Activated CD4-positive, alpha-beta T cell treated with anti-CD3 and anti-CD28 coated beads, Interleukin-2, amount 10 ng/mL, durations not matched to agents 24 days and 14 days (primary cell): ENCODE measurements at places on chromosomes 1 and 21.
A peak's percentile ranks its signal among the peaks of the same experiment; 100 is the strongest.

DNA sequence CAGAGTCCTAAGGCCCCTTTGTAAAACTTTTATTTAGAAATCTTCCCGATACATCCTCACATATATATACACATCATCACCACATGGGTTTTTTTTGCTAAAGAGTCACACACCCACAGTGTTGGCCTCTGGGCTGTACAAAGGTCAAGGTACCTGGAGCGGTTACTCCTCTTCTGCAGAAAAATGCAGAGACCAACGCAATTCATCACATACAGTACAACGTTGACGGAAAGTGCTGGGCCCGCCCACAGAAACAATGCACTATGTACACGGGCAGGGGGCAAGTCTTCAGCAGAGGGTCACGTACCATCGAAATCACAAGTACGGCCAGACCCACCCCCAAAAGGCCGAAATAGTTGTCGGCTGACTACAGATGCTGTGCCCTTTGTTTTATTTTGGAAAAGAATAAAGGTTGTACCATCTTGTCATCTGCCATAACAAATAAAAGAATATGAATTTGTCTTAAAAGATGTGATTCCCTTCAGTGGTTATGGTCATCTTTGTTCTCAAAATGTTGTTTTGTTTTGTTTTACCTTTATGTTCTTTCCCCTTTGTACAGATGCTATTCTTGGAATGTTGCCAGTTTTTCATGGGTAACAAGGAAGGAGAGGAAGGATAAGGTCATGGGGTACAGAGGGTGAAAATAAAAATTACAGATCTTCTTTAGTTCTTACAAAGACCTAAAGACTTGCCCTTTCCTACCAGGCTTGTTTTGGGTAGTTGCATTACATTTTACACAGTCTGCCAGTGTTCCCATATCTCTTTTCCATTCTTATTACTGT lies 15.6 kb downstream of the TAL1 start:
- peaks cover 2% of the 10 kb centered on the region for H3K4me1 ChIP-seq
- H3K36me3 ChIP-seq = no peaks in the 10 kb centered on the region
- no peak for DNase-seq
- no peak overlapping the region for H3K4me3 ChIP-seq

DNA sequence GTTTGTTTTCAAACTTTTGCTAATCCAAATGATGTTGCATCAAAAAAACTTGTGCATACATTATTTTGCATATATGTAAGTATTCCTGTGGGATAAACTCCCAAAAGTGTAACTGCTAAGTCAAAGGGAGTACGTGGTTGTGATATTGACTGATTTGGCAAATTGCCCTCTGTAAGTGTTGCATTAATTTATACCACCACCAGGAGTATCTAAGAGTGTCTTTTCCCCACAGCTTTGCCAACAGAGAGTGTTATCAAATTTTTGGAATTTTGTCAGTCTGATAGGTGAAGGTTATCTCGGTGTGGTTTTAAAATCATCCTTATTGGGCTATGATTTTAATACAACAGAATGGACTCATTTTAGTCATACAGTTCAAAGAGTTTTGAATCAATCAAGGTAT lies 30.1 kb upstream of the PARP1 start:
- DNase-seq = no peak
- H3K4me3 ChIP-seq = no peak overlapping the region
- H3K36me3 ChIP-seq = peaks cover 2% of the 10 kb centered on the region
- no peak overlapping the region for H3K27ac ChIP-seq
- peaks cover 36% of the 10 kb centered on the region for H3K27me3 ChIP-seq

- H3K27ac ChIP-seq = no peak overlapping the region
- H3K27me3 ChIP-seq = no peaks in the 10 kb centered on the region
- no peak overlapping the region for H3K4me3 ChIP-seq
- no peak for DNase-seq
- no peaks in the 10 kb centered on the region for H3K4me1 ChIP-seq
Observed at GRCh38 chr1:78274814-78275213, 216.0 kb upstream of the PTGFR start.

DNA sequence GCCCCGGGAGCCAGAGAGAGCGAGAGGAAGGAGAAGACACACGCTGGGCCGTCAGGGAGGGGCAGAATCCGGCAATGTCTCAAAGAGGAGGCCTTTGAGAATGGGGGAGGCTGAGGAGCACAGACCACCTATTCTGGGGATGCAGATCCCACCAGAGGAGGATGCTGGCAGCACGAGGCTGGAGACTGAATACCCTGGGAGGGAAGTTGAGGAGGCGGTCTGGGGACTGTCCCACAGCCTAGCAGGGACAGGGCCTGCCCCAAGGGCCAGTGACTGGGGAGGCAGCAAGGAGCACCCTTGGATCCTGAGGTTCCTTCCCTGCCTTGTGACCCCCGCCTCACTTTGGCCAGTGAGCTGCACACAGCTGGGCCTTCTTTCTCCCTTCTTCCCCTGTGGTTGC lies 49.2 kb downstream of the SLC37A1 start:
- H3K4me3 ChIP-seq = no peak overlapping the region
- H3K27me3 ChIP-seq = no peaks in the 10 kb centered on the region
- peaks cover 2% of the 10 kb centered on the region for H3K4me1 ChIP-seq
- peaks cover 7% of the 10 kb centered on the region for H3K36me3 ChIP-seq
- H3K27ac ChIP-seq = no peak overlapping the region

- peaks cover 4% of the 10 kb centered on the region for H3K4me1 ChIP-seq
- H3K36me3 ChIP-seq = peaks cover 36% of the 10 kb centered on the region
- no peaks in the 10 kb centered on the region for H3K27me3 ChIP-seq
- H3K27ac ChIP-seq = no peak overlapping the region
- DNase-seq = no peak
- H3K4me3 ChIP-seq = no peak overlapping the region
Observed at GRCh38 chr21:42839271-42840231, 39.8 kb downstream of the WDR4 start.

- H3K27me3 ChIP-seq = peaks cover 43% of the 10 kb centered on the region
- no peak for DNase-seq
- peaks cover 3% of the 10 kb centered on the region for H3K4me1 ChIP-seq
- no peak overlapping the region for H3K4me3 ChIP-seq
Observed at GRCh38 chr1:26058052-26058595, 9.3 kb downstream of the TRIM63 start.

GRCh38 chr1:38598118-38598517 lies 261.5 kb downstream of the RRAGC start:
- no peak overlapping the region for H3K27ac ChIP-seq
- no peak overlapping the region for H3K4me3 ChIP-seq
- H3K4me1 ChIP-seq = no peaks in the 10 kb centered on the region

DNA sequence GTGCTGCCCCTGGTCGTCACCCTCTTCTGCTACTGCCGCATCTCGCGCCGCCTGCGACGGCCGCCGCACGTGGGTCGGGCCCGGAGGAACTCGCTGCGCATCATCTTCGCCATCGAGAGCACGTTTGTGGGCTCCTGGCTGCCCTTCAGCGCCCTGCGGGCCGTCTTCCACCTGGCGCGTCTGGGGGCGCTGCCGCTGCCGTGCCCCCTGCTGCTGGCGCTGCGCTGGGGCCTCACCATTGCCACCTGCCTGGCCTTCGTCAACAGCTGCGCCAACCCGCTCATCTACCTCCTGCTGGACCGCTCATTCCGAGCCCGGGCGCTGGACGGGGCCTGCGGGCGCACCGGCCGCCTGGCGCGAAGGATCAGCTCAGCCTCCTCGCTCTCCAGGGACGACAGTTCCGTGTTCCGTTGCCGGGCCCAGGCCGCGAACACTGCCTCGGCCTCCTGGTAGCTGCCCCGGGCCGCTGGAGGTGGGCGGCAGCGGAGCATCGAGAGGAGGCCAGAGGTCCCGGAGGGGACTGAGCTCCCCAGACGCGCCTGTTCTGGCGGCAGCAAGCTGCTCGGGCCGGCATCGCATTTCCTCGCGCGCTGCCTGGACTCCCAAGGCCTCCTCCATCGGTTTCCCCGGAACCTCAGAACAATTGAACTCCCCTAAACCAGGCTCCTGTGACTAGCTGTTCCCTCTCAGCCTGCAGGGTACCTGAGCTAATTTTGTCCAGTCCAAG lies 1.1 kb downstream of the GPR25 start:
- no peak overlapping the region for H3K4me3 ChIP-seq
- peaks cover 10% of the 10 kb centered on the region for H3K4me1 ChIP-seq
- no peak overlapping the region for H3K27ac ChIP-seq
- peak; percentile 52 for DNase-seq

DNA sequence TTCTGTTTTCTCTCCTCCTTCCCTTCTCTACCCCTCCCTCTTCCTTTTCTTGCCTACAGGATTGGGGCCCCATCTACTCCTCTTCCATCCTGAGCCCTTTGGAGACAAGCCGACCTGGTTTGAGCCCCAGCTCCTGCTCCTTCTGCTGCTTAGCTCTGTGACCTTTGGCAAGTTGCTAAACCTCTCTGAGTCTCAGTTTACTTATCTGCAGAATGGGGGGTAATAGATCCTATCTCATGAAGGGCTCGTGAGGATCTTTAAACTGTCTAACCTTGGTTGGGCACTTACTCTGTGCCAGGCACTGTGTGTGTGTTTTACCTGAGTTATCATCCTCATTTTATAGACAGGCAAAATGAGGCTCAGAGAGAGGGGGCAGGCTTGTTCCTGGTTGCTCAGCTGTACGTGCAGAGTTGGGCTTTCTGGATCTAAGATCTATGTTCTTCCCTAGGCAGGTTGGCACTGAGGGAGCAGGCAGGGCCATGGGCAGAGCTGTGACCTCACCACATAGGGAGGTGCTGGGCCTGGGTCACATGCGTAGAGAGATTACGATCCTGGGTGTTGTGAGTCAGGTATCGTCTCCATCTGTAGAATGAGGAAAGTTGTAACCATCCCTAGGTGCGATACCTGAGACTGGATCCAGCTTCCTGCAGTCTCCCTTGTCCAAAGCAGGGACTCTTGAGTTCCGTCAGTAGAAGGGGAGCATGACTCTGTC lies 58.5 kb downstream of the FOXO6 start:
- no peaks in the 10 kb centered on the region for H3K36me3 ChIP-seq
- H3K27ac ChIP-seq = no peak overlapping the region
- DNase-seq = no peak
- peaks cover 2% of the 10 kb centered on the region for H3K4me1 ChIP-seq
- no peak overlapping the region for H3K4me3 ChIP-seq

DNA sequence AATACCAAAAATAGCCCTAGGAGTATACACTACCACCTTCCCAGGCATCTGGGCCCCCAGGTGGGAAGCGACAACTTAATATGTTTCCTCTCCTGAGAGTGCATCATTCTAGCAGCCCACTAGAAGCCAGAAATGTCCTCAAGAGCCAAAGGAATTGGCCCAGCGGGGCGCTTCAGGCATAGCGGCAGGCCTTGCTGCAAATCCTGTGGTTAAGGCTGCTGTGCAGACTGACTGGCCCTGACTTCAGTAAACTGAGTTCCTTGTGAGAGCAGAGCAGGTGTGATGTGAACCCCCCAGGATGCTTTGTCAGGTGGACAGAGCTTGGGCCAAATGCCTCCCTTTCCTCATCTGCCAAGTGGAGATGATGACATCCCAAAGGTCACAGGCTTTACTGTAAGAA lies 29.7 kb upstream of the LDLRAP1 start:
- H3K4me3 ChIP-seq = no peak overlapping the region
- no peak overlapping the region for H3K27ac ChIP-seq
- H3K4me1 ChIP-seq = no peaks in the 10 kb centered on the region
- H3K36me3 ChIP-seq = no peaks in the 10 kb centered on the region

DNA sequence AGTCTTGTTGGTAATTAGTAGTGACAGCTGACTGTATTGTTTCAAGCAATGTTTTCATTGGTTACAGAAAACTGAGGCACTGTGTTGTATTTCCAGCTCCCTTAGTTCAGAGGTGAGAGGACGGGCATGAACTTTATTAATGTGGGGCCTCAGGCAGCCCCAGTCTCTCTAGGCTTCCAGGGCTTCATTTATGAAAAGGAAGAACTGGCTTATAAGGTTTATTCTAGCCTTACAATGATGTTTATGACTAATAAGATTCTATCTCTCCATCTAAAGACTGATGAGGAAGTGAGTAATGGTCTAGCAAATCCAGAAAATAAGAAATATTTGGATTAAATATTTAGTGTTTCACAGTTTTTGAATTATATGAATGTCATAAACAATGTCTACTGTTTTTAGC lies 41.5 kb downstream of the CBS start:
- H3K4me3 ChIP-seq = no peak overlapping the region
- H3K36me3 ChIP-seq = peaks cover 10% of the 10 kb centered on the region
- H3K4me1 ChIP-seq = no peaks in the 10 kb centered on the region
- DNase-seq = no peak

- no peaks in the 10 kb centered on the region for H3K36me3 ChIP-seq
- no peak for DNase-seq
- peaks cover 11% of the 10 kb centered on the region for H3K4me1 ChIP-seq
- H3K27ac ChIP-seq = no peak overlapping the region
- H3K27me3 ChIP-seq = peaks cover 41% of the 10 kb centered on the region
Observed at GRCh38 chr1:205375835-205376545, 19.3 kb upstream of the KLHDC8A start.

- no peaks in the 10 kb centered on the region for H3K4me1 ChIP-seq
- H3K27ac ChIP-seq = no peak overlapping the region
- peaks cover 8% of the 10 kb centered on the region for H3K27me3 ChIP-seq
- no peak for DNase-seq
- H3K4me3 ChIP-seq = no peak overlapping the region
Observed at GRCh38 chr1:233569636-233570035, 44.3 kb upstream of the KCNK1 start.

- no peak overlapping the region for H3K27ac ChIP-seq
- H3K4me1 ChIP-seq = peaks cover 9% of the 10 kb centered on the region
- peaks cover 25% of the 10 kb centered on the region for H3K27me3 ChIP-seq
- no peak overlapping the region for H3K4me3 ChIP-seq
- H3K36me3 ChIP-seq = peaks cover 3% of the 10 kb centered on the region
Observed at GRCh38 chr1:21939650-21940374, 2.7 kb upstream of the HSPG2 start.

DNA sequence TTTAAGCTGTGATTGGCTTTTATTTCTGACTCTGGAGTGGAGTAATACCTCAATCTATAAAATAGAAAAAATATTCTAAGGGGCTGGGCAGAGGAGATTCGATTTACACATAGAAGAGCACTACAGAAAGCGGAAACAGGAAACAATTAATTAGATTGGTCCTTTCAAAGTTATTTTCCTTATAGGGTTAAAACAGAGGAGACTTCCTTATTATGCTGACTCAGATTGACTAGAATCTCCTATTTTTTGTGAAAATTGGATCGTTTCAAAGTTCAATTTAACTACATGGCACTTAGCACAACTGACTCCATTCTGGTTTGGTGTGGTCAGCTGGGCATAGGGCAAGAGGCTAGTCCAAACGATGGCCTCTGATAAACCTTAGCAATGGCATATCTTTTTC lies 48.3 kb upstream of the NCAM2 start:
- no peak overlapping the region for H3K4me3 ChIP-seq
- no peaks in the 10 kb centered on the region for H3K27me3 ChIP-seq
- no peak for DNase-seq

DNA sequence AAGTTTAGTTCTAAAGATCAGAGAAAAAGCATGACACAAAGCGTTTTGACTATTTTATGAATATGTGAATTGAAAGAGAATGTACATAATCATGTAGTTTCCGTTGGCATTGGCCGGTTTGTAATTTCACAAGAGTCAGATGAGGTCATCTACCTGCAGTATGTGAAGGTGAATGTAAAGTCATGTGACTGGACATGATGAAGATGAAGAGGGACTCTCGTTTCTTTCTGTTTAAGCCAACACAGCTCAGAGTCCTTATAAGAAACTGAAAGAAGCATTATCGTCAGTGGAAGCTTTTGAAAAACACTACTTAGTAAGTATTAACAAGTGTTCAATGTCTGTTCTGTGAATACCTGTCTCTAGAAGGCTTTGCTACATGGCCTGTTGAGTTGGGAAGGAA lies 30.9 kb upstream of the PWP2 start:
- H3K27me3 ChIP-seq = no peaks in the 10 kb centered on the region
- DNase-seq = no peak
- H3K4me3 ChIP-seq = no peak overlapping the region
- H3K36me3 ChIP-seq = peaks cover 65% of the 10 kb centered on the region
- peak overlapping the region; percentile 76 for H3K27ac ChIP-seq
- H3K4me1 ChIP-seq = peaks cover 39% of the 10 kb centered on the region
